ENCODE measurements at places on chromosomes 1 and 21.
A peak's percentile ranks its signal among the peaks of the same experiment; 100 is the strongest.

DNA sequence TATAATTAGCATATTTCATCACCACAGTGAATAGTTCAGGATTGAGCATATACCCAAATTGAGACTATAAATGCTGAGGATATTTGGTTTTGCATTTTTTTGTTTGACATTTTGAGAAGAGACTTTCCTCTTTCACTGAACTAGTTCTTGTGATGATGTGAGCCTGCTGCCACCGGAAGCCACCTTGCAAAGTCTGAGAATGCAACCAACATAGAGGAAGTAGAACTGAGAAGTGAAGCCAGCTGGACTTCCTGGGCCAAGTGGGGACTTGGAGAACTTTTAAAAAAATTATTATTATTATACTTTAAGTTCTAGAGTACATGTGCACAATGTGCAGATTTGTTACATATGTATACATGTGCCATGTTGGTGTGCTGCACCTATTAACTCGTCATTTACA is 102.3 kb downstream of the RPE65 start:
- DNase-seq, result no peak

GRCh38 chr1:22048351-22049192 is 3.9 kb upstream of the CDC42 start:
- DNase-seq, result no peak

GRCh38 chr1:89627596-89627962 is 5.3 kb upstream of the LRRC8C start:
- no peak for DNase-seq

GRCh38 chr21:42079008-42079938 is 8.2 kb downstream of the UMODL1 start:
- no peak for DNase-seq

DNA sequence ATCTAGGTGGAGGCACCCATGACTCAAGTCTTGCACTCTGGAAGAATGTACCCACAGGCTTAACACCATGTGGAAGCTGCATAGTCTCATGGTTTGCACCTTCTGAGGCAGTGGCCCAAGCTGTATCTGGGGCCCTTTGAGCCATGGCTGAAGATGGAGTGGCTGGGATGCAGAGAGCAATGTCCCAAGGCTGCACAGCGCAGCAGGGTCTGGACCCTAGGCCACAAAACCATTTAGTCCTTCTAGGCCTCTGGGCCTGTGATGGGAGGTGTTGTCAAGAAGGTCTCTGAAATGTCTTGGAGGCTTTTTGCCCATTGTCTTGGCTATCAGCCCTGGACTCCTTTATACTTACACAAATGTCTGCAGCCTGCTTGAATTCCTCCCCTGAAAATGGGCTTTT is 21.4 kb upstream of the FCRL3 start:
- DNase-seq, result no peak

GRCh38 chr1:205939690-205940330 is 3.4 kb downstream of the SLC26A9 start:
- DNase-seq, result peak; percentile 26

DNA sequence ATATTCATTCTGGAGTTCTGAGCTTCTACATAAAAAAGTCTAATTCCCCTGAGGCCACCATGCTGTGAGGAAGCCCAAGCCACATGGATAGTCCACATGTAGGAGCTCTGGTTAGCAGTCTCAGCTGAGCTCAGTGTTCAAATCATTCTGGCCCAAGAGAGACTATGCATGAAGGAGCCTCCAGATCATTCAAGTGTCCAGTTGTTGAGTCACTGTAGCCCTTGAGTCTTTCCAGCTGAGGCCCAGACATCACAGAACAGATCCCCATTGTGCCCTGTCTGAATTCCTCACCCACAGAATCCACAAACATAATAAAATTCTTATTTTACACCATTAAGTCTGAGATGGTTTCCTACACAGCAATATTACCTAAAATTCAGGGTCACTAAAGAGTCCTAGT is 107.0 kb upstream of the NGF start:
- DNase-seq, result no peak

GRCh38 chr1:30857964-30858363 is 50.6 kb downstream of the SDC3 start:
- no peak for DNase-seq

DNA sequence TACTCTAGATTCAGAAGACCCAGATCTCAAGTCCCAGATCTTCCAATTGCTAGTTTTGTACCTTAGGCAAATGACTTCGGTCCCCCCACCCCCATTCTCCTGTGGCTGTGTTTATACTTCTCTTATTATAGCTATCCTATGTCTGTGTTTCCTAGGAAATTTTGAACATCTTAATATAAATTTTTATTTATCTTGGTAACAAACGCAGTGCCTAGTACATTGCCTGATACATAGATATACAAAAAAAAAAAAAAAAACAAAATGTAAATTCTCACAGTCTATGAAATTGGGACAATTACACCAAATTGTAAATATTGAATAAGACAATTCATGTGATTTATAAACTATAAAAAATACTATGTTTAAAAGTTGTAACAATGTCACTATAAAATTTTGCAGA is 84.1 kb upstream of the SLC44A3 start:
- no peak for DNase-seq

DNA sequence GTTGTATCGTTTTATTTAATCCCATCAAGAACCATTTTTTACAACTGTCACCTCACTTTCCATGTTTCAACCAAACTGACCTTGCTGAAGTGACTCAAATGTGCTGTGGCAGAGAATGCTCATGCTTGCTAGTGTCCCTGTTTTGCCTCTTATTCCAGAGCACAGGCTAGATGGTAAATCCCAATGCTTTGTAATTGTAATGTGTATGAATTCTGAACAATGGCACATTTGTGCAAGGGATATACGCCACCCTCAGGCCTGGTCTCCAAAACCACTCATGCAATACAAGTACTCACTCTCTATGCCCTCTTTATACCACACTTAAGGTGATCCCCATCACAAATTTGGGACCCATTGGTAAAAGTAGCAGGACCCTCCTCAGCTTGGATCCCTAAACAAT is 313.6 kb downstream of the HHIPL2 start:
- no peak for DNase-seq

- no peak for DNase-seq
These were observed 12.3 kb downstream of the LAPTM5 start for GRCh38 chr1:30745156-30745833.

- no peak for DNase-seq
These were observed 184.5 kb downstream of the RGS7 start for GRCh38 chr1:241172486-241172885.

- no peak for DNase-seq
These were observed 1.3 kb upstream of the PEX10 start for GRCh38 chr1:2413495-2414296.

DNA sequence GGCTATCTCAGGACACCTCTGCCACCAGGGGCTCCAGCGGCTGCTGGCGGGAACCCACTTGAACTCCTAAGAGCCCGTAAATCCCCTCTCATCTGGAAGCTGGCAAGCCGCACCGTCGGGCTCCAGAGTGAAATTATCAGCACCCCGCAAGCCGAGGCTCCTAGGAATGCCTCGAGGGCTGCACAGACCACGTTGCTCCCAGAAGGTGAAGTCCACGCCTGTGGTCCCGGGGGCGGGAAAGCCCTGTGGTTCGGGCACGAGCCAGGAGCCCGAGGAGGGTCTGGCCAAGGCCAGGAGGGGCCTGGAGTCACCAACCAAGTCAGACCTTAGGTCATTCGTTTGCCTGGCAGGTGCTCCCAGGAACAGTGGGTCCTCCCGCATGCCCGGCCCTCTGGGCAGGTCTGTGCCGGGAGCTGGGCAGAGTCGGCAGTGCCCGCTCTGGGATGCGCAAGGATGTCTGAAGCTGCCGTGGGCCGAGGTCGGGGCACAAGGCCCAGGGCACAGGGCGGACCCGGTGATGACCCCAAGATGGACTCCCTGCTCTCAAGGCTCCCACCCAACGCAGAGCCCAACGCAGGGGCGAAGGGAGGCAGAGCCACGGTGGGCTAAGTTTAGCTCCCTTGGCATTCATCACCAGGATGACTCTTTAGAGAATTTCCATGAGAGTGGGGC is 8.9 kb downstream of the ACTRT2 start:
- no peak for DNase-seq

- no peak for DNase-seq
These were observed 144.5 kb upstream of the TMEM51 start for GRCh38 chr1:15008783-15009729.

- DNase-seq, result no peak
These were observed 73.5 kb upstream of the NGF start for GRCh38 chr1:115411371-115412063.

DNA sequence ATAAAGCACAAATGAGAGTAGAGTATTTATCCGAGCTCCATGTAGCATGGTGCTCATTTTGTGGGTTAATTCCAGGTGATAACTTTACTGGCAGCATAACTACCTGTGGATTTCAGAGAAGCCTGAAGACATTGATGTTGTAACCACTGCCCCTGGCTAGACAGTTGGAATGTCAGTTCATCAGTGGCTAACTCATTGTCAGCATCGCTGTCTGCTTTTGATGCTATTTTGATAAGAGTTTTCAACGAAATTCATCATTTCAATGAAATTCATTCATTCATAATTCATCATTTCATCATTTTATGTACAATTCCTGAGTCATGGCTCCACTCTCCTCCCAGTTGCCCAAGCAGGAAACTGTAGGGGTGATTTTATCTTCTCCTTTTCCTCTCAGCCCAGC is 34.4 kb downstream of the HSD3B1 start:
- DNase-seq, result no peak

- DNase-seq, result no peak
These were observed 271.3 kb upstream of the RGS18 start for GRCh38 chr1:191886977-191887376.

DNA sequence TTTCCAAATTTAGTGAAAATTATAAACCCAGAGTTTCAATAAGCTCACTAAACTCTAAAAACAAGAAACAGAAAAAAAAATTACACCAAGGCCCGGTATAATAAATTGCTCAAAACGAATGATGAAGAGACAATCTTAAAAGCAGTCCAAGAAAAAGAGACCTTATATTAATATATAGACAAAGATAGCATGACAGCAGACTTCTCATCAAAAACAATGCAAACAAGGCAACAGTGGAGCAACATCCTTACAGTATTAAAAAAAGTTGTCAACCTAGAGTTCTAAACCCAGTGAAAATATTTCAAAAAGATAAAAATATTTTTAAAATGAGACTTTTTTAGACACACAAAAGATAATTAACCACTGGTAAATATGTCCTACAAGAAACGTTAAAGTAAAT is 46.7 kb downstream of the KIFAP3 start:
- no peak for DNase-seq

GRCh38 chr1:203172184-203173010 is 3.2 kb downstream of the MYBPH start:
- no peak for DNase-seq

All from NCI-H1417 treated with DMSO at 0.1 percent for 48 hours (cell line).